ENCODE measurements at places on chromosomes 2 and 18.
A peak's percentile ranks its signal among the peaks of the same experiment; 100 is the strongest.

GRCh38 chr2:239184968-239185903 is 215.6 kb downstream of the HDAC4 start:
- DNase-seq: no peak

DNA sequence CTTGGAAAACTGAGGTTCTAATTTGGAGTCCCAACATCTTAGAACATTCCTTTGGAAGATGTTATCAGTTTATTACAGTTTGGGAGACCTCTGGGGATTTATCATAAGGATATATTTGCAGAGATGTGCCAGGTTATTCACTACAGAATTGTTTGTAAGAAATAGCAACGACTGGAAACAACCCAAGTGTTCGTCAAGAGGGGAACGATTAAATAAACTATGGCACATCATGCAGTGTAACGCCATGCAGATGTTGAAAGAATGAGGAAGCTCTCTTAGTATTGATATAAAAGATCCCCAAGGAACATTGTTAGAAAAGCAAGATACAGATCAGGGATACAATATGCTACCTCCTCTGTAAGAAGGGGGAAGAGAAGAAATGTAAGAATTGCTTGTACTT is 210.6 kb downstream of the TMEM247 start:
- DNase-seq: no peak

GRCh38 chr2:240799033-240799820 is 20.8 kb downstream of the KIF1A start:
- DNase-seq: no peak

GRCh38 chr18:48481092-48481491 is 57.7 kb upstream of the CTIF start:
- DNase-seq: no peak

DNA sequence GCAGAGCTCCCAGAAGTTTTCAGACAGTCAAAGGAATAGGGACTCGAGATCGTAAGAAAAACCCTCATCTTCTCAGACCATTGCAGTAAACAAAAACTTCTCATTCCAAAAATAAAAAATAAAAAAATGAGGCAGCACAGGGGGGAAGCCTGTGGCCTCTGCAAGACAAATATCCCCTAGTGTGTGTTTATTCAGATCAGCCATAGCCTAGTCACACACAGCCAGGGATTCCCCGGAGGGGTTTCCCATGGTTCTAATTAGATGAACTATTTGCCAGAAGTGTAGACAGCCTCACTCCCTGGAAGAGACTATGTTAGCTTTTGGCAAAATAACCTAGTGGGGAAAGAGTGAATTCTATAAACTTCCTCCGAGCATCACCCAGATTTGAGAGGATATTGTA is 122.9 kb upstream of the KLF7 start:
- no peak for DNase-seq

DNA sequence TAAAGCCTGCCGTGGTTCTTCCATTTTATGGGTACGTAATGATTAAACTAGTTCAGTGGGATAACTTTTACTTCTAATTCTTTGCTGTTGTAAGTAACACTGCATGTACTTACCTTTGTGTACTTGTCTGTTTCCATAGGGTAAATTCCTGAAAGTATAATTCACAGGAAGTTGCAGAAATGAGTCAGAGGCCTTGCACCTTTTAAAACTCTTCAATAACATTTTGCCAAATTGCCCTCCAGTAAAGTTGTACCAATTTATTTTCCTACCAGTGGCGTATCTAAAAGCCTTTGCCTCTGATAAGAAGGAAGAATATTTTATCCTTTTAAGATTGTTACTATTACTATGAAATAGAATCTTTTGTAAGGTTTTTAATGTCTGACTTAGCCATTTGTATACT is 65.1 kb downstream of the CAB39 start:
- DNase-seq: no peak

DNA sequence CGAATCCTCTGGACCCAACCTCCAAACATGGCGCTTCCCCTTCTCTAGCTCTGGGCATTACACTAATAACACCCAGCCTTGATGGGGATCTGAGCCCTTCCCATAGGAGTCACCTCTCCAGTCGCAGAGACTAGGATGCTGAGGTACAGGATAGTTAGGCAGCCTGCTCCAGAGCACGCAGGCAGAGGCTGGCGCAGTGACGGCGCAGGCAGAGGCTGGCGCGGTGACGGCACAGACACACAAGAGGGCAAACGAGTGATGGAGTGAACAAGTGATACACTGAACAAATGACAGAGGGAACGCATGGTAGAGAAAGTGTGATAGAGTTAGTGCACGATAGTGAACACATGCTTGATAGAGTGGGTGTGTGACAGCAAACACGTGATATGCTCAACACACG is 518.5 kb downstream of the EIPR1 start:
- no peak for DNase-seq

GRCh38 chr2:98781822-98782221 is 50.9 kb upstream of the MGAT4A start:
- DNase-seq: no peak

GRCh38 chr2:96152304-96153161 is 7.3 kb upstream of the DUSP2 start:
- no peak for DNase-seq

- DNase-seq: no peak
These were observed 1.7 kb downstream of the TMSB10 start for GRCh38 chr2:84906900-84907714.

GRCh38 chr2:54664238-54664786 is 59.1 kb upstream of the EML6 start:
- DNase-seq: no peak

DNA sequence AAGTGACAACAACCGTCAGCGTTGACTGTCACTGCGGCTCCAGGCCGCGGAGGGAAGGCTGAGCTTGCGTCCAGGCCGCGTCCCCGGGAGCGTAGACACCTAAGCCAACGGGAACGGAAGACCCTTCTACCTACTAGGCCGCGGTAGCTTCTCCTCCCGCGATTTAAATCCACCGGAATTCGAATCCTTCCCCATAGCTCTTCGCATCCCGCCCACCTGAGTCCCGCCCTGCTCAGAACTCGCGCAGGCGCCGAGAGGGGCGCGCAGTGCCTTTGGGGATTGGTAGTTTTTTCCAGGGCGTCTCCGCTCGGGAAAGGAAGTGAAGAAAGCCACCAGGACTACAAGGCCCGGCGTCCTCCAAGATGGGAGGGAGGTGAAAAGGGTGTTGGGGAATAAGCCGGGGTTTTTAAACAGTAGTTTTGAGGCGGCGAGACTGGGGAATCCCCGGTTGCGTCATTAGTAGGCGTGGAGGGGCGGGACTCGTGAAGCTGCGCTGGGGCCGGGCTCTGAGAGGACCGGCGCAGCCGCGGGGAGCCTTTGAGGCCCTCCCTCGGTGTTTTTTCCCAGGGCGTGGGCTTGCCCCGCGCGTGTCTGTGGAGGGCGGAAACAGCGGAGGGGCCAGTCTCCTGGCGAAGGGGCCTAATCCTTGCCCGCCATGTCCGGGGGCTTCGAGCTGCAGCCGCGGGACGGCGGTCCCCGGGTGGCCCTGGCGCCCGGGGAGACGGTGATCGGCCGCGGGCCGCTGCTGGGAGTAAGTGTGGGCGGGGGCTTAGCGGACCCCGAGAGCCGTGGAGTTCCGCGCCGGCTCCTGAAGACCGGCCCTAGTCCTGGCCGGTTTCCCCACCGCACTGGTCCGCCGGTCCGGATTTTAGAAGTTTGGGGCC is at the start of the genes APLF and FBXO48:
Gene APLF (plus strand): TSS at position 509 of the 884 bp plus-strand sequence. CDS start 147 bp downstream, at position 656.
Gene FBXO48 (minus strand): TSS at position 218 of the 884 bp plus-strand sequence. CDS start 2,149 bp downstream, outside the sequence.
- DNase-seq: peak; percentile 97

DNA sequence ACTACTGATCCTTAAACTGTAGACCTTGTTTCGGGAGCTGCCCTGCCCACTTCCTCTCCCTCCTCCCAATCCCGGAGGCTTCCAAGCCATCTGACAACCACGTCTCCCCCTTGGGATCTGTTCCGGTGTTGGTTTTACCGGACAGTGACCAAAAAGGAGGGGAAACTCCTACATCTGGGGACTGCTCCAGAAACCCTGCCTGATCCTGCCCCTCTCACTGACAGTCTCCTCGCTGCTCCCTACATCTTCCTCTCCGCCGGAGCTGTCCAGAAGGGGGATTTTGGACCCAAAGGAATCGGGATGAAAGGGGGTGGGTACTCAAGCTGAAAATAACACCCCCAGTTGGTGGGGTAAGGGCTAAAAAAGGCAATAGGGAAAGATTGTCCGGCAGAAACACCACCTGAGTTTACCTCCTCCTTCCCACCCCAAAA is 1.5 kb downstream of the INO80D start:
- DNase-seq: peak; percentile 1

DNA sequence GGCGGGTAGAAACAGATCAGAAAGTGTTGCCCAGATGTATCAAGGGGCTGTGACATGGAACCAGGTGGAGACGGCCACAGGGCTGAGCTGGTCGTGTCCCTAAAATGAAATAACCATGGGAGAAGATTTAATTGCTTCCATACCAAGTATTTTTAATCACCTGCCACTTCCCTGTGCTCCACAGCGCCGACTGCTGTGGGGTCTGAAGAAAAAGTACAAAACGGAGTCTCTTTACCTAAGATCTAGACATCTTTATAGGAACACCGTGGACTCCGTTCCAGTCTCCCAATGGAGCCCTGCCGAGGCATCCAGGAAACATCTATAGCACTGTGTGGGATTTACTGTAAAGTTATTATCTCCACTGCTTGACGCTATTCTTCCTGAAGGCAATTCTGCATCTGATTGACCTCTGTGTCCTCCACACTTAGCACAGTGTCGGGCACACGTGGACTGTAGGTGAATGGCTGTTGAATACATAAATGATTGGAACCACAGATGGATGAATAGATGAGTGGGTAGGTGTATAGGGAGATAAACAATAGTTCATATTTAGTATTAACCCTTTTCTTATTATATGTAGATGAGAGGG is 21.6 kb upstream of the GYPC start:
- DNase-seq: no peak

GRCh38 chr2:33110461-33110860 is 163.7 kb downstream of the LTBP1 start:
- no peak for DNase-seq

- DNase-seq: no peak
These were observed 34.5 kb downstream of the DTNA start for GRCh38 chr18:34744569-34744968.

DNA sequence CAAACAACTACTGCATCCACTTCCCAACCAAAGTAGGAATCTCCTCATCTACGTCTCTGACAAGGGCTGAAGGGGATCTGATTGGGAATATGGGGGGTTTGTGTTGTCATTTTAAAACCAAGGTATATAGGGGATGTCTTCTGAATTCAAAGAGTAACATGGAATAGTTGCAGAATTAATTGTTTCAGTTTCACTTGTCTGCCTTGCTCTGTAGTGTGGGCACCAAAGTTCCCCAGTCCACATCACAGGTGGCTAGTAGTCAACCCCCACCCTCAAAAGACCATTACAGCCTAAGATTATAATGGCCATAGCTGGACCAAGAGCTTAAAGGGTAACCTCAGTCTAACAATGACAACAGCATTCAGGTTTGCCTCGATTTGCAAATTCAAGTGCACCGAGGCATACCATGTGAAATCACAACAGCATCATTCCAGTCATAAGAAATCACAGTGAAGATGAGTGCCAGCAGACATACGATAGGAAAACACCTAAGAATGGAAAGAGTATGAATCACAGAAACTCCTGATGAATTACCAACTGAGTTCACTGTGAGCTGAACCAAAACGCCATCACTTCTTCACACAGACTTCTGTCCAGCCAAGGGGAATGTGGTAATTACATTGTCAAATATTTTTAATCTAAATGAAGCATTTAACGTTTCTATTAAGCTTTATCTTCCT is 52.4 kb downstream of the MYO5B start:
- no peak for DNase-seq

- DNase-seq: no peak
These were observed 749.5 kb downstream of the RNF144A start for GRCh38 chr2:7666596-7667259.

GRCh38 chr2:160582490-160583145 is 89.0 kb upstream of the RBMS1 start:
- DNase-seq: no peak

GRCh38 chr2:36659872-36660312 is 36.6 kb upstream of the VIT start:
- DNase-seq: no peak

- DNase-seq: no peak
These were observed 10.9 kb downstream of the FAM98A start for GRCh38 chr2:33588232-33588631.

DNA sequence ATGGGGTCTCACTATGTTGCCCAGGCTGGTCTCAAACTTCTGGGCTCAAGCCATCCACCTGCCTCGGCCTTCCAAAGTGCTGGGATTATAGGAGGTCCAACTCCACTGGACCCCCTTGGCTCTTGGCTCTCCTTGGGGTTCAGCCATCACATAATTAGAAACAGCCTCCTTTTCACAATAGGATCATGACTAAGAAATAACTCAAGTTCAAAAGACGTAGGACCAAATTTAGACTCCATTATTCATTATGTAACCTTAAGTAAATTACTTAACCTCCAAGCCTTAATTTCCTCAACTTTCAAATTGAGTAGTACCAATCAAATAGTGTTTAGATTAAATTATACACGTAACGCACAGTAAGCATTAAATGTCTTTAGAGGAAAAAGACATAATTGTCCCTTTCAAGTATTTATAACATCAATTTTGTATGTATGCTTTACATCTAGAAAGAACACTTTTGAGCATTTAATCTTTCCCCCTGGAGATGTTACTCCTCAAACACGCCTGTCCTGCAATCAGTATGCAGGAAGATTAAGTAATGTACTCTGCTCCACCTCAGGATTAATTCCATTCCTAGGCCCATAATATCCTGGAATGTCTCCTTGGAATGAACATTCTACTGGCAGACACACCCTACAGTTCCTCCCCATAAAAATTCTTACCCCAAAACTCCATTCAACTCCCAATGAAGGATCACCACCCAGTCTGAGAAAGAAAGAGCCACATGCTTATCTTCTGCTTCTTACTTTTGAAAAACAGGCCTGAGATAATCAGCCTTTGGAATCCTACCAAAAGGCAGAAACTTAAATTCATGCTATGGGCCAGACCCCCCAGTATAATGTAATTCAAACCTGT is 49.1 kb downstream of the COBLL1 start:
- no peak for DNase-seq

GRCh38 chr2:27245626-27246025 is 17.2 kb downstream of the SLC30A3 start:
- no peak for DNase-seq

- DNase-seq: peak; percentile 73
These were observed at the start of gene CYTIP for GRCh38 chr2:157443795-157444640. CYTIP (minus strand) TSS chr2:157444089; CDS start chr2:157444020, 69 bp downstream.

DNA sequence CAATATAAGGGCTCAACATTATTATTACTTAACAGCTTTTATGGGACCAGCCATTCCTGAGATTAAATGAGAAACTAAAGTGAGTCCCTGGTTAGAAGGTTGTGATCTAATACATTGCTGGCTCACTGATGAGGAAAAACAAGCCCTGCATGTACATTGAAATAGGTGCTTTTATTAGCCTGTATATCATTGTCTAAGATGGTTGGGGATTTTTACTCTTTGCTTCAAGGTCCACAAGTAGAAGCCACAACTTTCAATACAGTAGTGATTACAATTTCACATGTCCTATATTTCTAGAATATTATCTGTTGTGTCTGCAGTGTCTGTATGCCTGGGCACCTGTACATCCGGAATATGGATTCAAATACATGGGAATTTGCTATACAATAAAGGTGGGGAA is 104.1 kb upstream of the FZD5 start:
- DNase-seq: no peak
